ENCODE measurements at places on chromosomes 3 and 15. TPM values are rescaled to one million over a fixed set of nuclear protein-coding genes. Genes with fewer than 3 reads are reported as not detected.

Gene HEG1
- 86.8 TPM for total RNA-seq

Gene CIAO2A
- 45.4 TPM for total RNA-seq

Gene ST3GAL6
- total RNA-seq: 29.3 TPM

GRCh38 chr3:185659942-185660921 is 74.1 kb downstream of the SENP2 start:
- DNase-seq: no peak

DNA sequence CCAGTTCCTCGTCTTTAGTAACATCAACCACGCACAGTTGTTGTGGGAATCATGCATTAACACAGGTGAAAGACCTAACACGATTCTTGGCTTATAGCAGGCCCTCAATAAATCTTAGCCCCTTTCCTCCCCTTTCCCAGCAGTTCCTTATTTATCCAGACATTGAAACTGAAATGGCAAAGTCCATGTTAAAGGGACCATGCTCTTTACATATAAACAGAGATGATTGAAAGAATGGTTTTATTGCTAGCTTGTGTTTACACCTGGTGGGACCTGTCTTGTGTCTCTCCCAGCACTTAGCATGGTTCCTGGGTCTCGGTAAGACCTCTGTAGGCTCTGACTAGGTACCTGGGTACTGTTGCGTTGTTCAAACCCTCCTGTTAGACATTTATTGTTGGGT is 251.8 kb downstream of the LRTM1 start:
- DNase-seq: no peak

DNA sequence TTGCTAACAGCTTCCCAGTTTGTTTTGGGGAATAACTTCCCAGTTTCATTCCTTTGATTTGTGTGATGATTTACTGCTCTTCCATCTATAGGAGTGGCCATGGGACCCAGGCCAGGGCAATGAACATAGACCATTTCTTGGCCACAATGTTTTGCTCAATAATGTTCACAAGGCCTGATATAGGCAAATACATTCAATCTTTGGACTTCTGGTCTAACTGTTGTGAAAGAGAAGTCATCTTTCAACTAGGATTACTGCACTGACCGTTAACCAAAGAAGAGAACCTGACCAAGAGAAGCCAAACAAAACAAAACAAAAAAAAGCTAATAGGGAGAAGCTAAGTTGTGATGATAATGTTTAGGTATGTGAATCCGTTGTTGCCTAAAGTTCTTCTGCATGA is 221.8 kb upstream of the SUCLG2 start:
- no peak for DNase-seq

DNA sequence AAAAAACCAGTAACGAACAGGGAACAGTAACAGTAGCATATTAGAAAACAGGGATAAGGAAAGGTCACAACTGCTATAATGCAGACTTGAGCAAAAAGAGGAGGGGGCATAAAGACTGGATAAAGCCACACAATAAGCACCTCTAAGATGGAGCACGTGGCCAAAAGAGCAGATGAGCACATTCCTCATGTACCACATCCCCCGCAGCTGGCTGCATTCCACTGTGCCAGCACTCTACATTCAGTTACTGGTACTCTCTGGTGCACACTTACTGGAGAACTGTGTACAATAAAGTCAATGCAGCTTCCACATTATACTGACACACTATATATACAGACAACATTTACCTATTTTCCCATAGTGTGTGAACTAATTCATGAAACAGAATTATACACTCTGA is 64.7 kb downstream of the UBE3A start:
- DNase-seq: no peak

DNA sequence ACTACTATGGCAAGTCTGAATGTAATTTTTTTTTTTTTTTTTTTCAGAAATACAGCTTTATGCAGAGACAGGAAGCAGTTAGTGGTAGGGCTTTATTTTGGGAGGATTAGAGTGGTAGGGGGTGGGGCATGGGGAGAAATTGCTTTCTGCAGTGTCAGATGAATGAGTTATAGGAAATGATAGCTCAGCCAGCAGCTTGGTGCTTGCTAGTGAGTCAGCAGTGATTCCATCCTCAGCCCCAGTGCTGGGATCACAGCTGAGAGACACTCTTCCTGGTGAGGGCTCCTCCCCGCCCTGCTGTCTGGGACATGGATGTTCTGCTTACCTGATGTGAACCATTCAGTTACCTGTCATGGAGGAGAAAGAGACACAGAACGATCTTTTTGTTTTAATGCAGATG is 39.6 kb downstream of the SEMA6D start:
- no peak for DNase-seq

GRCh38 chr15:77181305-77182074 is 110.6 kb upstream of the TSPAN3 start:
- DNase-seq: no peak

- DNase-seq: no peak
Observed at GRCh38 chr3:166734734-166735133, 645.4 kb downstream of the ZBBX start.

DNA sequence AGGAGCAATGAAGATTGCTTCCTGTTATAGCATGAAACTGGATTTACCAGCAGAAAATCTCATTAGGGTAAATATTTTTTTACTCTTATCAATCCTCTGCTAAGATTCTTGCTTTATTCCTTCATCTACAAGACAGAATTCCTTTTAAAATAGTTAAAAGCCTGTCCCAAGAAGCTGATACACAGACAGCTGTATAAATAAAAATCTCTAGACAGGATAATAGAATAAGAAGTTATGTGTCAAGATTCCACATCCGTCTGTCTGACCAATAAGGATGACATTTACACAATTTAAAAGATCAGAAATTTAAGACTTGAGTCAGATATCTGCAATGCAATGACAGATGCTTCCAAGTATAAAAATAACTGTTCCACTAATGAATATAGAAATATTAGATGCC is 57.6 kb downstream of the SSR3 start:
- no peak for DNase-seq

DNA sequence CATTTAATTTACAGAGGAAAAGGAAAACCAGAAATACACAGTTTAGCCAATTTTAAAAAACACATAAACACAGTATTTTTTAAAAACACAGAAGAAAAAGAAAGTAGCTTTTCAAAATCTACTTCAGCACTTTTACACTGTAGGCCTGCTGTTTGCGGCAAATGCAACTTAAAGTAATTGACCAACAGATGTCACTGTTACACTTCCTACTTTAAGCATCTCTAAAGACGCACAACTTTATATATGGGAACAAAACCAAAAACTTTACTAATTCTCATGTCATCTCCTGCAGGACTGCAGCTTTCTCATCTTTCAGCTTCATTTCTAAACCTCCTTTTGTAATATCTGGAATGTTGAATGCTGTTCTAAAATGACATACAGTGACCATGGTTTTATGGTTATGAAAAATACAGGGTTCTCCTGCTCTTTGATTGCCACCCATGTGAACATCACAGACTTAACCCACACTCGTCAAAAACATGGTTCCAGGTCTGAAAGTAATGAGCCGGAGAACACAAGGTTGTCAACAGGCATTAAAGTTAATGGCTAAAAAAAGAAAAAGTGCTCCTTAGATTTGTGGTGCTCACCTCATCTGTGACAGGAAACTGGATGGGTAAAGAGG is 107.9 kb downstream of the FMN1 start:
- DNase-seq: no peak
